ENCODE measurements at places on chromosomes 5 and 9.

DNA sequence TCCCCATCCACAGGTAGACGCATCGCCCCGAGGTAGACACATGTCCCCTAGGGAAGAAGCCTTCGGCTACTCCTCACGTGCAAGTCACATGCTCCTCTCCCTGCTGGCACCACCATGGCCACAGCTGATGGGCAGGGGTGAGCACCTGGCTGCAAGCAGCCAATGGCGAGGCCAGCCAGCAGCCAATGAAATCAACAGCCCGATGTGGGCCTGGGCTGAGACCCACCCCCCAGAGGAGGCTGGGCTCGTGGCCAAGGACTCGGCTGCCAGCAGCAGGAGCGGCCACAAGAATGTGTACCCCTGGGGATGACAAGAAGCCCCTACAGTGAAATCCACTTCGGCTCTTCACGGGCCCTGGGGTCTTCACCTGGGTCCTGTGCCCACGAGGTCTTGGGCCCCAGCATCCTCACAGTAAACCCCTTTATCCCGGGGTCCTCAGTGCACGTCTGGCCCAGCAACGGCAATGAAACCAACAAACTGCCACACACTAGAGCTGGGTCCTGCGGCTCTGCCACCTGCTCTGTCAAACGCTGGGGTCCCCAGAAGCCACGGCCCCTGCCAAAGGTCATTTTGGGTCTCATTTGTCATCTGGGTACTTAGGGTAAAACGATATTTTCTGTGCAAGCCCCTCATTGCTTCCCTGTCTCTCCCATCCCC is 22.1 kb upstream of the PTGES start:
- DNase-seq, result peak; percentile 28

- DNase-seq, result no peak
Measured at GRCh38 chr9:114037249-114037648, 40.9 kb downstream of the AMBP start.

DNA sequence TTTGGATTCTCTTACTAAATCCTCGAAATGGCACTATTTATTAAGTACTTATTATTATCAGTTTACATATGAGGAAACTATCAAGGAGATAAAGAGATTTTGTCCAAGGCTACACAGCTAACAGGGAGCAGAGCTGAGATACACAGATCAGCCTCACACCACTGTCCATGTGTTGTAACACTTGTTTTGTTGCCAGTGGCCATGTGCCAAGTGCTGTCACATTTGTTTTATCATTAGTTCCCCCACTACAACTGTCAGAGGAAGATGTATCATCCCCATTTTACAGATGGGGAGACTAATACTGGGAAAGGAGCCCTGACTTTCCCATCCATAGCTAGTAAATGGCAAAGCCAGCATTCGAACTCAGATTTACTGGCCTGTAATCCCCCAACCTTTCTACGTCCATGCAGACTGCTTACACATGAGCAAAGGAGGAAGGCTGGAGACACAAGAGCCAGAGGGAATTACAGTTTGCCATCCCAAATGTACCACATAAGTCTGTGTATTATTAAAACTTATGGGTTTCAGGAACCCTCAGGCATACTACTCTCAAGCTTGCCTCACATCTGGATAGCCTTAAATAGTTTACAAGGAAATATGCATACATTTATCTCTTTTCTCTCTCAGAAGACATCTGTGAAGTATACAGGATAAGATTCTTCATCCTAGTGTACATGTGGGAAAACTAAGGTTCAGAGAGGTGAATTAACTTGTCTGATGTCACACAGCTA is 25.1 kb downstream of the PAPPA start:
- DNase-seq, result no peak

- no peak for DNase-seq
Measured at GRCh38 chr9:108048406-108049025, 558.9 kb upstream of the KLF4 start.

DNA sequence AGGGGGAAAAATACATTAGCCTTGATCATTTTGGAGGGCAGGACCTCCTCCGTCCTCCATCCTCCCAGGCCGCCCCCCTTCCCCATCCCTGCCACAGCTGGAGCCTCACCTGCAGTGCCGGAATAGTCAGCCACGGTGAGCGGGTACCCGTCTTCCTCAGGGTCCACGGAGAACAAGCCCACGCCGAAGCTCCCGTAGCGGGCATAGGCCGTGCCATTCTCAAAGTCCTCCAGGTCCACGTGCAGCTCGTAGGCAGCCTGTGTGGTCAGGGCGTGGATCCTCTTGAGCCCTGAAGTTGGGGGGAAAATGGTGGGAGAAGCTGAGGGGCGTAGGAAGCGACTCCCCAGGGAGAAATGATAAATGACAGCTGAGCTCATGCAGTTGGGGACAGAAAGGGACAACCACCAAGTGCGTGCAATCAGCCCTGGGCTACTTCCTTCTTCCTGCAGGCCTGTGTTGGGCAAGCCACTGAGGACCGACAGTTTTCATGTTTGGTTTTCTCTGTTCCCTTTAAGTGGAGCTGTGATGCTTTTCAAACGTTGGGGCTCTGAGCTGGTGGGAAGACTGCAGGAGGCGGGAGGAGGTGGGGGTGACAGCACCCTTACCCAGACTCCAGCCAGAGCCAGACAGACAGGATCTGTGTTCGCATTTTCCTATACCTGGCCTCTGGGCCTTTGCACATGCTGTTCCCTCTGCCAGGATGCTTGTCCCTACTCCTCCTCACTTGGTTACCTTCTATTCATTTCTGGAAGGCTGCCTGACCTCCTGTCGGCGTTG is 8.7 kb upstream of the QRFP start:
- DNase-seq, result no peak

DNA sequence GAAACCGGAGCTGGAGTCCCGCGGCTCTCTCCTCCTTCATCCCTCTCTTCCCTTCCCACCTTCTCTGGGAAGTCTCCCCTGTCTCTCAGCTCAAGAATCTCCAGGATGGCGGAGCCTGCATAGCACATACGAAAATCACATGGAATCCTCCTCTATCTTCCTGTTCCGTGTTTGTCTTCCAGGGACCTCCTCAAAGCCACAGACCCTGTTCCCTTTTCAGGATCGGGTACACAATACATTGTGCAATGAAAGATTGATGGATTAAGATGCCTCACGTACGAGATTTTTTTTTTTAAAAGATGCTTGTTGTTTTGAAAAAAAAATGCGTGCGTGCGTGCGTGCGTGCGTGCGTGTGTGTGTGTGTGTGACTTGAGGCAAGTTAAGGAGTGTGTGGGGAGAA is 46.6 kb upstream of the OLFM1 start:
- DNase-seq, result no peak

DNA sequence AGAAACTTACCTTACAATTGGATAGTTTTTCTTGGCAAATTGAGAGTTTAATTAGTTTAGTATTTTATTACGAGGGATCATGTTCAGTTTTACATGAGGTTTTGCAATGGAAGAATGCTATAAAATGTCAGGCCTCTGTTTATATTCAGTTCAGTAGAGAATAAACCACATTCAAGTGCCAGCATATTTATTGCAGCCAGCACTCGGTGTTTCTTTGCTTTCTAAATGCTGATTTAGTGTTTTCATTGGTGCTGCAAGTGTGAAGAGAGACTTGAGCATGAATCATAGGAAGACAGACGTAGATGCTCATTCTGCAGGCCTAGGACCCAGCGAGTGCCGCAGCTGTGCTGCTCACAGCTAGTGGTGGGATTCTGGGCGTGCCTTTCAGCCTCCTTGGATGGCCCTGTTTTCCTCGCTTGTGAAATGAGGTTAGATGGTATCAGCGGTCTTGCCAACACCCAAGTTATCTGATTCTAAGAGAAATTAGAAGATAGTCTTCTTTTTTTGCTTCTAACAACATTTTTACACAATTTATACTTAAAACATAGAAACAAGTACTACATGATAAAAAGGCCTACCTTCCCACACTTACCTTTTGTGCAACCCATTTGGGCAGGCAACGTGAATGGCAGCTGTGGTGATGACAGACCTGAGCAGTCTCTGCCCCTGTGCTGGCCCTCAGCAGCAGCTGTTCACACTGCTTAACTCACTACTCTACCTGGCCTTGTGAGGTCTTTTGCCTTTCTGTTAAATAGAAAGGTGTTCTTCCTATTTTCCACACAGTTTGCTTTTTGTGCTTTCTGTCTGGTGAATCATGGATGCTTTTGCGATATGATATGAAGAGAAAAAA is 26.8 kb upstream of the TNFAIP8 start:
- DNase-seq, result peak; percentile 4
